ENCODE measurements at places on chromosomes 13 and 19. TPM values are rescaled to one million over a fixed set of nuclear protein-coding genes. Genes with fewer than 3 reads are reported as not detected.

SIAH3 gene
- 0.38 TPM for total RNA-seq

GRCh38 chr13:36313047-36313969, 15.7 kb upstream of the CCDC169 start:
- H3K27ac ChIP-seq = no peak overlapping the region
- H3K36me3 ChIP-seq = peaks cover 55% of the 10 kb centered on the region
- no peak for DNase-seq
- no peaks in the 10 kb centered on the region for H3K4me1 ChIP-seq

DNA sequence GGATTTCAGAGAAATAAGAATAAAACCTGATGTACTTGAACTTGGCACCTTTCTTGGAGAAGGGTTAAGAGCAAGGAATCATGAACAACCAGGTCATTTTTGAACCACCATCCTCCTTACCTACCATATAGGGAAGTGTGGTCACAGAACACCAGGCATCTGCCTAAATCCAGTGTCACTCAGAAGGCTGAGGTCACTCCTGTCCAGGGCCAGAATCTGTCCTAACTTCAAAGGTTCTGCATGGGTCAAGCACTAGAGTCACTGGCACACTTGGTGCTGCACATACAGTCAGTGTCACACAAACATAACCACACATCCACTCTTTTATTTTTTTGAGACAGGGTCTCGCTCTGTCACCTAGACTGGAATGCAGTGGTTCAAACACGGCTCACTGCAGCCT, 1.6 kb downstream of the ZNF565 start:
- no peak overlapping the region for H3K27ac ChIP-seq
- DNase-seq = peak; percentile 23
- H3K4me3 ChIP-seq = no peak overlapping the region
- H3K27me3 ChIP-seq = no peaks in the 10 kb centered on the region
- H3K4me1 ChIP-seq = peaks cover 24% of the 10 kb centered on the region

- no peaks in the 10 kb centered on the region for H3K27me3 ChIP-seq
- no peaks in the 10 kb centered on the region for H3K4me1 ChIP-seq
- no peak for DNase-seq
Measured at GRCh38 chr13:31138515-31138914, 23.2 kb downstream of the HSPH1 start.

- H3K4me1 ChIP-seq = no peaks in the 10 kb centered on the region
- H3K27ac ChIP-seq = no peak overlapping the region
- no peak overlapping the region for H3K4me3 ChIP-seq
- no peaks in the 10 kb centered on the region for H3K36me3 ChIP-seq
- no peaks in the 10 kb centered on the region for H3K27me3 ChIP-seq
Measured at GRCh38 chr19:22882797-22883196, 50.7 kb downstream of the ZNF723 start.

DNA sequence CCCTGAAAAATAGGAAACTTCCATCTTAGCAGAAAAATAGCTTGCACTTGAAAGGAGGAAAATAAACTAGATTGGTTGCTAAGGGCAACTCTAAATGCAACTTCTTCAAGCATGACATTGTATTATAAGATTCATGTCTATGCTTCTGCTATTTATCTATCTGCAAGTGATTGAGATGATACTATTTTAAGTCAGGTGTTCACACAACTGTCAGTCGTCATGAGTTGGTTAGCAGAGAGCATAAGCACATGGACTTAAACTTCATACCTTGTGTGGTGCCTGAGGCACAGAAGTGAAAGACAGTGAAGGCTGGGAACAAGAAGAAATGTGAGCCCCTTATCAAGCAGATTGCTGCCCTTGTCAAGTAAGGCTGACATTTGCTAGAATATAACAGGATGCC, 82.9 kb downstream of the SLITRK5 start:
- H3K4me1 ChIP-seq = no peaks in the 10 kb centered on the region
- no peak for DNase-seq
- H3K36me3 ChIP-seq = no peaks in the 10 kb centered on the region
- no peaks in the 10 kb centered on the region for H3K27me3 ChIP-seq
- H3K27ac ChIP-seq = no peak overlapping the region
- no peak overlapping the region for H3K4me3 ChIP-seq

RAB3A gene
- 1.9 TPM for total RNA-seq

PODNL1 gene
- total RNA-seq = 6.5 TPM

SPRYD7 gene
- 6.0 TPM for total RNA-seq

GRCh38 chr13:107251341-107251740, 683.4 kb upstream of the ARGLU1 start:
- H3K27me3 ChIP-seq = no peaks in the 10 kb centered on the region
- H3K27ac ChIP-seq = no peak overlapping the region
- DNase-seq = no peak
- H3K4me3 ChIP-seq = no peak overlapping the region

- no peaks in the 10 kb centered on the region for H3K27me3 ChIP-seq
- no peak for DNase-seq
- peaks cover 42% of the 10 kb centered on the region for H3K4me1 ChIP-seq
- peak overlapping the region; percentile 44 for H3K27ac ChIP-seq
Measured at GRCh38 chr13:48436661-48437288, 23.9 kb upstream of the LPAR6 start.

GRCh38 chr19:45900738-45901431, 1.5 kb downstream of the MYPOP start:
- peaks cover 30% of the 10 kb centered on the region for H3K36me3 ChIP-seq
- H3K27ac ChIP-seq = no peak overlapping the region
- H3K4me1 ChIP-seq = peaks cover 24% of the 10 kb centered on the region
- no peaks in the 10 kb centered on the region for H3K27me3 ChIP-seq

GRCh38 chr19:31678421-31678820, 329.2 kb upstream of the TSHZ3 start:
- H3K4me1 ChIP-seq = no peaks in the 10 kb centered on the region
- H3K4me3 ChIP-seq = no peak overlapping the region
- DNase-seq = no peak
- no peak overlapping the region for H3K27ac ChIP-seq
- H3K36me3 ChIP-seq = no peaks in the 10 kb centered on the region
- H3K27me3 ChIP-seq = no peaks in the 10 kb centered on the region

TNFSF13B gene
- total RNA-seq = 0.95 TPM

HSD17B14 gene
- total RNA-seq = 3.4 TPM

CIC gene
- total RNA-seq = 57.5 TPM

DNA sequence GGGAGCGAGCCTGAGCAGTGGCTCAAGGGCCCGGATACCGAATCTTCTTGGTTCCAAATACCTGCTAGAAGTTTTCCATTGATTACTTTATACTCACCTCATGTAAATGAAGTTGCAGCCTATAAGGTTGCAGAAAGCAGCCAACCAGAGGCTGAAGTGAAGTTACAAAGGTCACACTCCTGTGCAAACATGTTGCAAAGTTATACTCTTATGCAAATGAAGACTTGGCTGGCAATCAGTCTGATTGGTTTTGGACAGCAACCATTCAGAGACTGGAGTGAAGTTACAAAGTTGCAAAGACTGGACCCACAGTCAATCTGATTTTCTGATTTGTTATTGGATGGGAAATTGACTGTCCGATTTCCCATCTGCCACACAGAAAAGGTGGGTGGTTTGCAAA, 152.5 kb downstream of the GGACT start:
- H3K4me3 ChIP-seq = no peak overlapping the region
- no peak overlapping the region for H3K27ac ChIP-seq
- H3K4me1 ChIP-seq = no peaks in the 10 kb centered on the region
- no peak for DNase-seq
- peaks cover 6% of the 10 kb centered on the region for H3K36me3 ChIP-seq

GRCh38 chr13:46526740-46527139, 26.2 kb upstream of the LRCH1 start:
- no peak overlapping the region for H3K27ac ChIP-seq
- H3K4me1 ChIP-seq = no peaks in the 10 kb centered on the region
- no peak overlapping the region for H3K4me3 ChIP-seq
- H3K27me3 ChIP-seq = no peaks in the 10 kb centered on the region
- no peak for DNase-seq

BRSK1 gene
- total RNA-seq = 1.7 TPM

DNA sequence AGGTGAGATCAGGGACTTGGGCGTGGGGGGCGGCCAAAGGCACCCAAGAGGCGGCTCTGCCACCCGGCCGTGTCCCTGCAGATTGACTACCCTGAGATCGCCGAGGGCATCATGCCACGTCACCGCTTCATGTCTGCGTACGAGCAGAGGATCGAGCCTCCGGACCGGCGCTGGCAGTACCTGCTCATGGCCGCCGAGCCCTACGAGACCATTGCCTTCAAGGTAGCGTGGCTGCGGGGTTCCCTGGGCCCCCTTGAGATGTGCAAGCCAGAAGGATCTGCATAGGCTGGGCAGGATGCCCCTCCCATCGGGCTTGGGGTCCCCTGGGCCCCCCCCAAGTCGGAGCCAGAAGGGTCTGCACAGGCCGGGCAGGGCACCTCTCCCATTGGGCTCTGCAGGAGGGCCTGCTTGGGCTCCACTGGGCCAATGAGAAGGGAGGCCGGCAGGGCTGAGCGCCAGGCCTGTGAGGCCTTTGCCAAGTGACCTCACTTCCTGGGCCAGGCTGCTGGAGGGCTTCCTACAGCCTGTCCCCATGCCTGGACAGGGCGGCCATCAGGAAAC, 2.2 kb upstream of the AMH start:
- peaks cover 29% of the 10 kb centered on the region for H3K27me3 ChIP-seq
- peaks cover 40% of the 10 kb centered on the region for H3K4me1 ChIP-seq
- no peak for DNase-seq
- H3K4me3 ChIP-seq = no peak overlapping the region

DNA sequence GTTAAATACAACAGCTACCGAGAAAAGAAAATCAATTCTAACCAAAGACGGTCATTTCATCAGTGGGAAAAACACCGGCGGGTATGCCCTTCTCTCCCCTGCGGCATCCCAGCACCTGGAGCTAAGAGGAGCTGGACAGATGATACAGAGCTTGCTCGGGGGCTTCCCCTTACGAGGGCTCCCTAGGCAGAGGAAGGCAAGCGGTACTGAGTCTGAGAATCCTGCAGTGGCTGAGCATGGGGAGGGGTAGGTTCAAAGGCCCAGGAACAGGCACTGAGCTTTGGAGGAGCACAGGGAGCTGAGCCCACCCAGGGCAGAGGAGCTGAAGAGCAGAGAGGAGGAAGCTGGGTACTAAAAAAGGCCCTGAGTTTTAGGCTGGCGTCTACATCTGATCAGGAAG, 12.7 kb downstream of the STK24 start:
- no peaks in the 10 kb centered on the region for H3K36me3 ChIP-seq
- H3K4me3 ChIP-seq = no peak overlapping the region
- no peak for DNase-seq

DNA sequence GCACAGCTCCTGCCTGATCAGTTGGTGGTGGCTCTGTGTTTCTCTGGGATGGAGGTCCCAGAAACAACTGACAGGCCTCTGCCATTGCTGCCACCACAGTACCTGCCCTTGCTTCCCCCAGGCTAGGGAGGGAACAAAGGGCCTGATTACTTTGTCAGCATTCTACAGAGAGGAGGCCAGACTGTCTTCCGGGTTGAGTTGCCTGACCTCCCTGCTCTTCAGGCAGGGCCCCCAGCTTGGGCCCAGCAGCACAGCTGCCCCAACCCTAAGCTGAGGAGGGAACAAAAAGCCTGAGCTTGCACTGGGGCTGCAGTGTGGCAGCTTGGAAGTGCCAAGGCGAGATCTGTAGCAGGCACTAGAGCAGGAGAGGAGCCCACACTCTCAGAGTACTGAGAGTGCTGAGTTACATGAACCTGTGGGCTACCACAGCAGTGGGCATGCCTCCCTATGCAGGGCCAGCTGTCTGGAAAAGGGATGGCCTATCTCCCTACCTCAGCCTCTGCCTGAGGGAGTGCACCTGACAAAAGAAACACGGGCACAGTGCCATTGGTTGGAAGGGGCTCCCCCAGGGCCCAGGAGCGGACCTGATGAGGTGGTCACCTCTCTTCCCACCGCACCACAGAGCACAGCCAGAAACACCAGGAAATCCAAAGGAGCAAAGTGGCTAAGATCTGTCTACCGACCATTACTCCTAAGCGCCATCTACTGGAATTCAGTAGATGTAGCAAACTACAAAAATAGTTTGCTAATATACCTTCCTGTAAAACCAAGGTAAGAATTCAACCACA, 24.4 kb downstream of the SLC25A15 start:
- no peak overlapping the region for H3K4me3 ChIP-seq
- DNase-seq = no peak
- no peaks in the 10 kb centered on the region for H3K4me1 ChIP-seq
- no peak overlapping the region for H3K27ac ChIP-seq
- no peaks in the 10 kb centered on the region for H3K27me3 ChIP-seq

PSG2 gene
- not detected for total RNA-seq

TEAD2 gene
- total RNA-seq = 11.4 TPM

DNA sequence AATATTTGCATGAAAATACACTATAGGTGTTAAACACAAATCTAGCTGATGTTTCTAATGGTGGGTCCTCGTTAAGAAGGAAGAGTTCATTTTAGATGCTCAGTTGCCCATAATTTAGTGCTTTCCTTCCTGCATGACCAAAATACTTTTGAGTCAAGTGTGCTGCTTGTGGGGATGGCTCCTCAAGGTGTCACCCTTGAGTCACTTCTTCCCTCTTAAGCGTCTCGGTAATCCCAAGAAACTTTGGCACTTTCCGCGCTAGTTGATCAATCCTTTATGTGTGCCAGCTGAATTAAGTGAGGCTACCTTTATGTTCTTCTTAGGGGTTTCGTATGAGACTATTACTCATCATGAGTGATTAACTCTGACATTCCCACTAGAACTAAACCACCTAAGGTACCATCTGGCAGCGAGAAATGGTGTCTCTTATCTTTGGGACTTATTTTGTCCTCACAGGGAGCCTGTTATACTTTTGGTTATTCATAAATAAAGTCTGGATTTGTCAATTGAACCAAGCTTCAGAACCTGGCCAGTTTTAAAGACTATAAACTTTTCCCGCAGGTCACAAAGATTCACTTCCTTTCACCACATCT, 106.8 kb downstream of the NHLRC3 start:
- peaks cover 11% of the 10 kb centered on the region for H3K4me1 ChIP-seq
- DNase-seq = peak; percentile 69
- H3K36me3 ChIP-seq = no peaks in the 10 kb centered on the region
- H3K27ac ChIP-seq = no peak overlapping the region
- no peaks in the 10 kb centered on the region for H3K27me3 ChIP-seq

ZNF99 gene
- not detected for total RNA-seq

DNA sequence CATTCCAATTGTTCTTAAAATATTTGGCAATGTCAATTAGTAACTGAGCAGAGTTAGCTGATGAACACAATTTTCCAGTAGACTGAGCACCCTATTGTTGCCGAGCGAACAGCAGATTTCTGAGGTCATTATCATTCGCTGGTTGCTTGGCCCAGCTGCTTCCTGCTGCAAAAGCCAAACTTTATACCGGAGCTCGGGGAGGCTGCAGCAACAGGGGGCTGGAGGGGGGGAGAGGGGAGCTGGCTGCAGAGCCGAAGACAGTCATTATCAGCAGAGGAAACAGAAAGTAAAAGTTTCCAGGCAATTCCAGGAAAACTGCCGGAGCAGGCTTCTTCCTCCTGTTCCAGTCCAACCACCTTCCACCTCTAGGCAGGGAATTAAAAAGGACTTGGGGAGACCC, 77.9 kb downstream of the ZNF536 start:
- H3K4me3 ChIP-seq = peak overlapping the region; percentile 41
- DNase-seq = no peak
- peaks cover 19% of the 10 kb centered on the region for H3K4me1 ChIP-seq
- no peaks in the 10 kb centered on the region for H3K36me3 ChIP-seq
- no peak overlapping the region for H3K27ac ChIP-seq

GRCh38 chr19:49596407-49596806, 5.4 kb downstream of the PRR12 start:
- H3K4me3 ChIP-seq = no peak overlapping the region
- H3K4me1 ChIP-seq = peaks cover 26% of the 10 kb centered on the region
- no peak overlapping the region for H3K27ac ChIP-seq
- no peaks in the 10 kb centered on the region for H3K27me3 ChIP-seq
- DNase-seq = no peak
- H3K36me3 ChIP-seq = peaks cover 70% of the 10 kb centered on the region

RELB gene
- 9.8 TPM for total RNA-seq

GRCh38 chr13:43140985-43141384, 117.6 kb downstream of the DNAJC15 start:
- H3K27ac ChIP-seq = no peak overlapping the region
- no peak overlapping the region for H3K4me3 ChIP-seq
- H3K4me1 ChIP-seq = no peaks in the 10 kb centered on the region
- peaks cover 3% of the 10 kb centered on the region for H3K27me3 ChIP-seq
- no peaks in the 10 kb centered on the region for H3K36me3 ChIP-seq

Measured in suprapubic skin (tissue), 4 donors.